ENCODE measurements at places on chromosomes 2 and 18.

- DNase-seq: no peak
These were observed 498.2 kb upstream of the TNP1 start for GRCh38 chr2:217357886-217358620.

GRCh38 chr2:27946530-27947060 lies 56.1 kb downstream of the BABAM2 start:
- DNase-seq: no peak

GRCh38 chr2:15302154-15302553 lies 259.0 kb downstream of the NBAS start:
- no peak for DNase-seq

- DNase-seq: no peak
These were observed 9.1 kb downstream of the EPAS1 start for GRCh38 chr2:46306330-46306751.

- DNase-seq: no peak
These were observed 53.1 kb upstream of the ABCA12 start for GRCh38 chr2:215191477-215191876.

DNA sequence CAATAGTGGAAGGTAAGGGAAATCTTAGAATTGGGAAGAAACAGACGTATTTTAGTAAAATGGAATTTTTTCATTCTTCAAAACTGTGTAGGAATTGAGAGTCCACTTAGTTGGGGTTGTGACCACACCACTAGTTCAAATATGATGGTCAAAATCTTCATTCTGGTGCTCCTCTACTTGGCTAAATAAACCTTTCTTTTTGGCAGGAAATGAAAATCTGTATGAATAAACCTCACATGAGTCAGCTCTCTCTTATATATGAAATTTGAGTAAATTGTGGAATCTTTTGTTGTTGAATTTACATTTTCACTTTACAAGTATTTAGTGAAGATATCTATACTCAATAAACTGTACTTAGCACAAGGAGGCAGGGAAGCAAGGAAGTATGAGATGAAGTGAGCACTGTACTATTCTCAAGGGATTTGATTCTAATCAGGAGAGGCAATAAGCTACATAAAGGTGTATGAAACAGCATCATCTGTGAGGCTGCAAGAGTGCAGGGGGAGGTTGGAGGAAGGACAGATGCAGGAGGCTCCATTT lies 20.5 kb downstream of the IL18R1 start:
- no peak for DNase-seq

GRCh38 chr2:240437861-240438809 lies 2.7 kb downstream of the GPC1 start:
- peak; percentile 71 for DNase-seq

DNA sequence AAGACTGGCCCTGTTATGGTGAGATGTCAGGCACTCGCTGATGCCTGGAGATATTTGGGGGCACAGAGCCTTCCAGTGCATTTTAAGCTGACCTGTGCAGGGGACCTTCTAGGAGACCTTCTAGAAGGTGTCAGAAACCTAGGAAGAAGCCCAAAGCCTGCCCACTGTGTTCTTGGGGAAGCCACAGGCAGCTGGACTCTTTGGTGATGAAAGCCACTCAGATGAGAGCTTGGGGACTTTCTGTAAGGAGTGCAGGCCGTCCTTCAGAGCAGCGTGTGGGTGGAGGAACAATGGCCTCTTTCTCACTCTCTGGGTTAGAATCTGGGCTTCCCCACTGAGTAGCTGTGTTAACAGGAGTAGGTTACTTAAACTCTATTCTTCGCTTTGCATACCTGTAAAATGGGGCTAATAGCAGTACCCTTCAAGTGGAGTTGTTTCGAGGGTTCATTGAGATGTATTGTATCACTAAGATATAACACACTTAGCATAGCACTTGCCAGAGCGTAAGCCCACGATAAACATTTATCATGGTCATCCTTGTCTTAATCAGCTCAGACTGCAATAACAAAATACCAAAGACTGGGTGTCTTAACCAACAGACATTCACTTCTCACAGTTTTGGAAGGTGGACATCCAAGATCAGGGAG lies 322.3 kb upstream of the EPAS1 start:
- DNase-seq: no peak

- DNase-seq: no peak
These were observed 245.9 kb upstream of the REV1 start for GRCh38 chr2:99735753-99736152.

DNA sequence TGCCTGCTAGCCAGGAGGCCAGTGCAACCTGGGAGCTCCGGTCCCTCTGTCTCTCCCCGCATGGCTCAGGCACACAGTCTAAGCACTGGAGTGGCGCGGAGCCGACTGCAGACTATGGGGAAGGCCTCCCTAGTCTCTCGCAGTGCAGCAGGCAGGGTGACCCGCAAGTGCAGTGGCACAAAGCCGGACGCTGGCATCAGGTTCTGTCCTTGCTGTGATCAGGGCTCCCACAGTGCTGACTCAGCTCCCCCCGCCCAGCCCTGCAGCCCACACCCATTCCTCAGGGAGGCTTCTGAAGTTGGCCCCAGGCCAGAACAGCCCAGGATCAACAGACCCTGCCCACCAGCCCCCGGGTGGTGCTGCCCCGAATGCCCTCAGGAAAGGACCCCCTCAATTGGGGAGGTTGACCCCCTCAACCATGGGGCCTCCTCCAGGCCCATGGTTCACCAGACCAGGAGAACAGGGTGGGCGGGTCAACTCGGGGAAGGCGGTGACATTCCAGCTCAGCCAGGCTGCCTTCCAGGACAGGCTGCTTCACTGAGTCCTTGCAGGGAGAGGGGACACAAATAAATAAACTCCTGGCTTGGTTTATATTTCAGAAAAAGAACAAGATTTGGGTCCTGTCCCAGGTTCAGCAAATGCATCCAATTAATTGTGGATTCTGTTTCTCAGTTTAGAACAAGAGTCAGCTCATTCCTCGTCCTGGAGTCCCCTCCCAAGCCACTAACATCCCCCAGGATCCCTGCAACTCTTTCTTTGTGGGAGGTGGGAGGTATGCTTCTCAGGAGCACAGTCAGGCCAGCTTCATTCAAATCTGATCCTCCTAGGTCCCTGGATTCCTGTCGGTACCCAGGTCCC lies 12.2 kb downstream of the BIN1 start:
- DNase-seq: peak; percentile 9

DNA sequence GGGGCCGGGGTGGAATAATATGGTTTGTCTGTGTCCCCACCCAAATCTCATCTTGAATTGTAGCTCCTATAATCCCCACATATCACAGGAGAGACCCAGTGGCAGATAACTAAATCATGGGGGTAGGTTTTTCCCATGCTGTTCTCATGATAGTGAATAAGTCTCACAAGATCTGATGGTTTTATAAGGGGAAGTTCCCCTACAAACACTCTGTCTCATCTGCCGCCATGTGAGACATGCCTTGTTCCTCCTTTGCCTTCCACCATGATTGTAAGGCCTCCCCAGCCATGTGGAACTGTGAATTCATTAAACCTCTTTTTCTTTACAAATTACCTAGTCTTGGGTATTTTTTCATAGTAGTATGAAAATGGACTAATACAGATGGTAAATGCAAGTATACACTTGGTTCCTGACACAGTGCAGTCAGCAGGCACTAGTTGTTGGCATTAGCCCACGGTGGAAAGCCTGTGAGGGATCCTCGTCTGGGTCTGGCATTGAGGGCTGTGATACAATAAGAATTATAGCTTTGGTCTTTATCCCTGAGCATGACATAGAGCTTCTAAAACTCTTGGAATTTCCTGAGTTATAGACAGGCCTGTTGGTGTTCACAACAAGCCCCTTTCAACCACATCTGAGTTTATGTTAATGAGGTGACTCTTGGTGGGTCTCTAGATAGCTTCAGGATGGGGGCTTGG lies 135.8 kb downstream of the CABLES1 start:
- no peak for DNase-seq

GRCh38 chr2:161379740-161380139 lies 36.4 kb upstream of the TBR1 start:
- DNase-seq: no peak

- peak; percentile 65 for DNase-seq
These were observed 24.4 kb upstream of the RAB31 start for GRCh38 chr18:9683418-9684396.

GRCh38 chr2:136052369-136053362 lies 65.3 kb downstream of the CXCR4 start:
- DNase-seq: no peak

DNA sequence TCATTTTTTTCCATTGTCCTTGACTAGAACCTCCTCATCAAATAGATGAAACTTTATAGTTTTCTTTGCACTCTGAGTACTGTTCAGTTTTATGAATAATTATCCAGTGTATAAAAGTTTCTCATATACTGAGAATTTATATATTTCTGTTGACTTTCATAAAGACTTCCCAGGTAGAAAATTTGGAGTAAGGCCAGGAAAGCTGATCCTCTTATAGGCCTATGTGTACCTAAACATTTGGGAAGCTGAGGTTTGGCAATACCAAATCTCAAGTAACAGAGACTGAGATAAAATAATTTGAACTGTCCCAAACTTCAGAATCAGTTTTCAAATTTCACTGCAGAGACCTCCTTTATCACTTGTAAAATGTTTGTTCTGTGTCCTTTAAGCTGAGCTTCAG lies 43.4 kb downstream of the CCDC102B start:
- DNase-seq: peak; percentile 8

GRCh38 chr2:101371636-101372035 lies 15.7 kb downstream of the CREG2 start:
- no peak for DNase-seq

- no peak for DNase-seq
These were observed 116.3 kb upstream of the SPRED2 start for GRCh38 chr2:65548576-65549256.

- DNase-seq: no peak
These were observed 200.3 kb downstream of the FBXO15 start for GRCh38 chr18:73947180-73947921.

GRCh38 chr2:185583058-185583816 lies 155.4 kb upstream of the FSIP2 start:
- DNase-seq: peak; percentile 26

- DNase-seq: no peak
These were observed 289.6 kb upstream of the RAB6C start for GRCh38 chr2:129689653-129690448.

- no peak for DNase-seq
These were observed at the start of gene CDH7 for GRCh38 chr18:65750389-65751154. CDH7 (plus strand) TSS chr18:65751012; CDS start chr18:65762843, 11,831 bp downstream.

GRCh38 chr18:58565021-58565420 lies 63.9 kb downstream of the ALPK2 start:
- DNase-seq: no peak

DNA sequence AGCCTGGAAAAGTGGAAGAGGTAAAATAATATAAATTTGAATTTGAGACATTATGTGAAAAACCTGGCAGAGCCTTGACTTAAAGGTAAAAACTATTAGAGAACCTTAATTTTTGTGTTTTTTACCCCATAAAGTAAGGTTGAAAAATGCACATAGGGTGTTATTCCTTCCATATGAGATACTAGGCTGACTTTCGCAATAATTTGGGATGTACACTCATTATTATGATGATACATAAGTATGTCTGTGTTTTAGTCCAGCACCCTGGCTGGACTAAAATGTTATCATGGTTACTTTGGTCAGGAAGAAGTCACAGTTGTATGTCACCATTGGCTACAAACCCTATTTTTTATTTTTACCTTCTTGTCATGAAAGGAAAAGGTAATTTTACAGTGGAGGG lies 19.8 kb downstream of the NEMP2 start:
- no peak for DNase-seq

DNA sequence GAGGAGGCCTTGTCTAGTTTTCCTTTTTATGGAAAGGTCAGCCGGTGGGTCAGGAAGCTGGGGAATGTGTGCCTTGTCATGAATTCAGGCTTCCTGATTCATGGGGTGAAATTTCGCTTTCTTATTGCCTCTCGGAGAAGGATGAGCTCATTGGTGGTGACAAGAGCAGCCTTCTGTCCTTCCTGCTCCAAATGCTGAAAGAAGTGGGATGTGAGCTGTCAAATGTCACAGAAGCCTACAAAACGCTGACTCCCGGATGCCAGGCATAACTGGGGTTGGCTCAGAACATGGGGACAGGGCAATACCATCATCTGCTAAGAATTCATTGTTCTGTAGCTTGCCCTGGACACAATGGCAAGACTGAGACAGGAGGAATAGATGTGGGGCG lies 55.8 kb upstream of the FAM136A start:
- DNase-seq: no peak
